ENCODE measurements at places on chromosomes 2 and 18.

DNA sequence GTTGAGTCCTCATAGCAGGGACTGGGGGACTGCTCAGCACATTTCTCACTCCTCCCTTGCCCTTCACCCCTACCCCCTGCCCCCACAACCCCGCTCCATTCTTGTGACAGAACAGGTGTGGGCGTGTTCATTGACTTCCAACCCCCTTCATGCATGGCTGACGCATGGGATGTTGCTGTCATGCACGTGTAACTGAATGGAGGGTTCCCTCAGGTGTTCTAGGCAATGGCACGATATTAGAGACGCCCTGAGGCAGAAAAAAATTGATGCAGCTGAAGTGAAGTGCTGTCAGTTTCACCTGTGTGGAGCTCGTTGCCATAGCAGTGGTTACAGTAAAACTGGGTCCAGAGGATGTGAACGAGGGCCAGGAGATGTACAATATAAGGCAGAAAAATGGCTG lies 6.5 kb upstream of the THOC1 start:
- no peak for DNase-seq

- DNase-seq = no peak
Observed at GRCh38 chr2:73266061-73266901, 18.0 kb downstream of the FBXO41 start.

GRCh38 chr2:42192652-42193566 lies 23.8 kb downstream of the EML4 start:
- DNase-seq = no peak

DNA sequence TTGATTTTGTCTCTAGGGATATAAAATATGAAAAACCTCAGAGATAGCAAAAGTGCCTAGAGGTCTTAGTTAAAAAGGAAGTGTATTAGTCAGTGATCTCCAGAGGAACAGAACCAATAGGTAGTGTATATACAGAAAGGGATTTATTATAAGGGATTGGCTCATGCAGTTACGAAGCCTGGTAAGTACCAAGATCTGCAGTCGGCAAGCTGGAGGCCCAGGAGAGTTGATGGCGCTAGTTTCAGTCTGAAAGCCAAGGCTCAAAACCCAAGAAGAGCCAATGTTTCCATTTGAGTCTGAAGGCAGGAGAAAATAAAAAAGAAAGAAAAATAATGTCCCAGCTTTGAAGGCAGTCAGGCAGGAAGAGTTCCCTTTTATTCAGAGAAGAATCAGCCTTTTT lies 93.3 kb downstream of the COLEC12 start:
- no peak for DNase-seq

DNA sequence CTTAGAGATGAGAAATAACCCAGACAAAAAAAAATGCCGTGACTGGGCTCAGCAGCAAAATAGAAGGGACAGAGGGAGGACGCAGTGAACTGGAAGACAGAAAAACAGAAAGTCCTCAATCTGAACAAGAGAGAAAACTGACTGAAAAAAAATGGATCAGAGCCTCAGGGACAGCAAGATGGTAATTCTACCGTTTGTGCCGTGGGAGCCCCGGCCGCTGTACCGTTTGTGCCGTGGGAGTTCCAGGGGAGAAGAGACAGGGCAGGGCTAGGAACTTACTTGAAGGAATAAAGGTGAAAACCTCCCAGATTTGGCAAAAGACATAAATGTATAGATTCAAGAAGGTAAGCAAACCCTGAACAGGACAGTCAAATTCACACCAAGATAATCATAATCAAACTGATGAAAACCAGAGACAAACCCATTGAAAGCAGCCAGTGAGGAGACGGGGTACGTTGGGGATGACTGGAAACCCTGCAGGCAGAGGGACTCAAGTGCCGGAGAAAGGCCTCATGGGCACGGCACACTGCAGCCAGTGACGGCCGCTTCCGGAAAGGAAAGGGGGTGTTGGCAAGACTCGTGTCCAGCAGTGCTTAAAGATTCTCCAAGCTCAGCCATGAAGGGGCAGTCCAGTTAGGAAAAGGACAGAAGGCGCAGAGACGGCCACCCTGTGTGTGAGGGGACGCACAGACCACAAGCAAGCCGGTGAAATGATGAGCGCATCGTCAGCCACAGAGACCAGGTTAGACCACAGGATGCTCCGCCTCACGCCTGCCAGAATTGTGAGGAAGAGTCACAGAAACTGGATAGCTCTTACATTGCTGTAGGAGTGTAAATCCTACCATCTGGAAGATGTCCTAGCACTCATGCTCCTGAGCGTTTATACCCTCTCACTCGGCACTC lies 40.0 kb upstream of the NFATC1 start:
- no peak for DNase-seq

- no peak for DNase-seq
Observed at GRCh38 chr2:110812726-110813645, 80.6 kb downstream of the ACOXL start.

GRCh38 chr2:71336802-71337201 lies 5.2 kb downstream of the ZNF638 start:
- DNase-seq = no peak

GRCh38 chr2:190036071-190036470 lies 26.5 kb downstream of the MSTN start:
- no peak for DNase-seq

DNA sequence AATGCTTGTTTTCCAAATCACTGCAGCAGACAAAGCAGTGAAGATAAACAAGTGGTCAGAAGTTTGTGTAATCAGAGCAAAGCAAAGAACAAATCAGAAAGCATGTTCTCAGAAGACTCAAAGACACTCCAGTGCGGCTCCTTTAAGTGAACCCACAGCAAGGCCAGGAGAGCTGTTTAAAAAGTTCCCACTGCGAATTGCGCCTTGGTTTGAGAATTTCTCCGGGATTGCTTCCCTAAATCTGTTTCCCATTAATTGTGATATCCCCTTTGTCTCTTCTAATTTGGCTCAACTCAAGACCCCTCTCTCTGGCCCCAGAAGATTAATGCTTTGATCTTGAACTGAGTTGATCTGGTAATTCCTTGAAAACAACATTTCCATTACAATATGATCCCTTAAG lies 122.4 kb upstream of the BCL2L11 start:
- DNase-seq = no peak

DNA sequence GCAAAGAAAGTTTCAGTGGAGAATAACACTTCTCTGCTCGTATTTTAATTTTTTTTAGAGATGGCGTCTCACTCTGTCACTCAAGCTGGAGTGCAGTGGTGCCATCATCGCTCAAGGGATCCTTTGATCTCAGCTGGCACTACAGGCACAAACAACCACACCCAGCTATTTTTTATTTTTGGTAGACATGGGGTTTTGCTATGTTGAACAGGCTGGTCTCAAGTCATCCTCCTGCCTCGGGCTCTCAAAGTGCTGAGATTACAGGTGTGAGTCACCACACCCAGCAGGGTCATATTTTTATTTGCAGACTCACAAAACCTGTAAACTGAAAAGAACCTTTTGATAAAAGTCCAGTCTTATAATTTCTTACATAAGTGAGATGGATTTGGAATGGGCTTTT lies 2.6 kb downstream of the TRAK2 start:
- DNase-seq = peak; percentile 13

GRCh38 chr2:98468621-98469236 lies 24.1 kb downstream of the INPP4A start:
- DNase-seq = no peak

DNA sequence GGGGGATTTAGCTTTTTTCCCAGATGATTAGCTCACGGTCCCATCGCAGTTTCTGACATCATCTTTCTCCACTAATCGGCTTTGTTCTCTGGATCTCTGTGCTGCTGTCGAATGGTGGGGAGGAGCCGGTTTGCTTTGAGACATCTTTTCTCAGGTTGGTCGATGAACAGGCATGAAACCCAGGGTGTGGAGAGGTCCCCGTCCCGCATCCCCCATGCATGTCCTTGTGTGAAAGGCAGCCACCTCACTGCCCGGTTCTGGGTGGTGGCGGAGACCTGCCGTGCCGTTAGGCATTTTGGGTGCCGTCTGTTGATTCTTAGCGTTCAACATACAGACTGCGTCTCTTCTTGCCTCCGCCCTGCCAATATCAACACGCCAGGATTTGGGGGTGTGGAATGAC lies 57.8 kb downstream of the CTDP1 start:
- no peak for DNase-seq

GRCh38 chr2:108383146-108383830 lies 5.5 kb downstream of the SULT1C4 start:
- no peak for DNase-seq

DNA sequence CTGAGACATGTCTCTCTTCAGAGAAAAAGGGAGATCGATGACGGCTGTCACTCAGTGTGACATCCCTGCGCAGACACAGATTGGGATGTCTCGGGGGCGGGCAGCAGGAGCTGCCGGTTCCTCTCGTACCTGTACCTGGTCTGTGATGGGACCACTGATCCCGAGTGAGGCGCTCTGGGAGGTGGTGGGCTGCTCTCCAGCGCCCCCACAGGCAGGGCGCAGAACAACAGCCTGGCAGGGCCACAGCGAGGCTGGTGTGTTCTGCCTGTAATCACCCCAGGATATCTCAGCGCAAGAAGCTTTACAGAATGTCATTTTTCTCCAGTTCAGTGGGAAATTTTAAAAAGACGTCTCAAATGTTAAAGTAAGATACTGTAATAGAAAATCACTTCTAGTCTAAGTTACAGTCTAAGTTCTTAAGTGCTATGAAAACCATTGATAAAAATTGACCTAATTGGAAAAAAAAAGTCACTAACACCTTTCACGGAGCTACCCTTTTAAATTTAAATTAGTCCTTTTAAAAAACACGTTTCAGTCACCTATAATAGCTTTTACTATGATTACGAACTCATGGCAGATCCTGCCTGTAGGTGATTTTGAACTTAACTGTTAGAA lies 189.8 kb downstream of the SNTG2 start:
- DNase-seq = peak; percentile 17

DNA sequence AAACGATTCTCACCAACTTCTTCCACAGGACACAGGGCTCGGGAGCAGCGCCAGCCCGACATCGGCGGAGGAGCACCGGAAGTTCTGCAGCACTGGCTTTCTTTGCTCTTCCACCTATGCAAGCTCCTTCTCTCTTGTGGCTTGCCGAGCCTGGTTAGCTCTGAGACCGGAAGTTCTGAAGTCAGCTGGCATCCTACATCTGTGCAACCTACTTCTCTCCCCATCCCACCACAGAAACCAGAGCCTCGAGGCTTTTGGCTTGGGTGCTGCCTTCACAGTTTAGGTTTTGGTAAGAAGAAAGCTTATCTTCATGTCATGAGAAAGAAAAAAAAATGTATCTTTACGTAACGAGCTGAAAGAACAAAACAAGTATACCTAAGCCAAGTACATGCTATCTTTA lies 111.7 kb downstream of the ANKRD44 start:
- peak; percentile 94 for DNase-seq

- DNase-seq = no peak
Observed at GRCh38 chr2:237199082-237199481, 113.4 kb downstream of the COPS8 start.

GRCh38 chr2:53896864-53897263 lies 37.1 kb upstream of the GPR75 start:
- no peak for DNase-seq

- DNase-seq = no peak
Observed at GRCh38 chr2:157414050-157414449, 29.8 kb downstream of the CYTIP start.

DNA sequence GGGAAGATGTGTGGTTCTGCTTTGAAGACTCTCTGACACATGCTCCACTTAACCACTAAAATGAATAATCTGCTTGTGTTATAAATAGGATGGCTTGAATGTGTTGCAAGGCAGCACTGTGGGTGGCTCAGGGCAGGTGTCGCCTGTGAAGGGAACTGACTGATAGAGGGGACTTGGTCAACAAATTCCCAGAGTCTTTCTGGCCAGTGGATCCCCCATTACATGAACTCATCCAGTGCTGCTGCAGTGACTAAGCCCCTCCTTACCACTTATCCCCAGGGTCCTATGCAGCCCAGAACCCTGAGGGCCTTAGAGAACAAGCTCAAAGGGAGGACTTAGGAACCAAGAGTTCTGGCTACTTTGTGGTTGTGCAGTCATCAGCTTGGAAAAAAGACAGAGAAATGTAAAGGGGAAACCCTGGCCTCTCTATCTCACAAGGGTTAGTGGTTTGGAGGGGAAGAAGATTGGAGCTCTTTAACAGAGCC lies 226.2 kb upstream of the TNP1 start:
- no peak for DNase-seq

DNA sequence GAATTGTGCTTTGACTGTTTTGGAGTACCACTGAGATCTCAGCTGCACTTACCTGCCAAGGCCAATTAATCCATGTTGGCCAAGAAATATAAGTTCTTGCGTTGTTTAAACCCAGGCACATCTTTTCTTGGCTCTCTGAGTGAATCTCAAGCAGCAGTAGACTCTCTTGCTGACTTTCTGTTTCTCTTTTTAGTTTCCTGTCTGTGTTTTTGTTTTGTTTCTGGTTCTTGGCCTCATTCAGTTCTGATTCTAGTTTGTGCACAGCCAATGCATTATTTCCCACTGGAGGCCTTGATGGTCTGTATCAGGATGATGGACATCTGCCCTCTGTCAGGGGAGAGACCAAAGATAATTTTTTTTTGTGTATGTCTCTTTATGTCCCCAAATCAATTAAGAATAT lies 379.4 kb downstream of the CDH2 start:
- DNase-seq = no peak

DNA sequence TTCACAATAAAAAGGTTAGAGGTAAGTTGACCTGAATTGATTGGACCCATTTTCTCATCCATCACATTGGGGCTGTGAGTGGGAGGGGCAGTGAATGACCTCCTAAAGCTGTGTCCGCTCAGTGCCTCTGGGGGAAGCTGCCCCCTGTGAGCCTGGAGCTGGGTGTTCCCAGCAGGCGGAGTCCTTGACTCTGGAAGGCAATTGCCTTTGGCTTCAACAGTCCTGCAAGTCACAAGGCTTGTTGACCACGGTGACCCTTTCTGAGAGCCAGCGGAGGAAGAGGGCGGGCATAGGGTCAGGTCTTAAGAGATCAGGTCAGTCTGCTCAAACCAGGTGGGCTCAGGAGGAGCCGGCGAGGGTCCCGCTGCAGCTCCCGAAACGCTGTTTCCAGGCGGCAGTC lies 1.1 kb upstream of the CIDEA start:
- no peak for DNase-seq

DNA sequence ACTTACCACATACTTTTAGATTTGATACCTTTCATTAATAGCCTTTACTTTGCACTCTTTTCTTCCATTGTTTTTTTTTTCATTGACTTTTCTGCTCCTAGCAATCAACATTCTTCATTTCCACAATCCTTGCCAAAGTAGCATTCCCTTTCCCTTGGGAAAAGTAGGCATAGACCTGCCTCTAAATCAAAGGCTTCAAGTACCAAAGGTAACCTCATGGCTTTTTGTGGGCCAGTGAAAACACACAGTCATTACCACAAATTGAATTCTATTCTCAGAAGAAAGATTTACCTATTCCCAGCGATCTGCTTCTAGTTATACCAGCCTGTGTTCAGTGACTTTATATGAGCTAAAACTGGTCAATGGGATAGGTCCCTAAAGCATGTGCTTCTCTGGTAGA lies 109.2 kb downstream of the SOCS6 start:
- DNase-seq = no peak

DNA sequence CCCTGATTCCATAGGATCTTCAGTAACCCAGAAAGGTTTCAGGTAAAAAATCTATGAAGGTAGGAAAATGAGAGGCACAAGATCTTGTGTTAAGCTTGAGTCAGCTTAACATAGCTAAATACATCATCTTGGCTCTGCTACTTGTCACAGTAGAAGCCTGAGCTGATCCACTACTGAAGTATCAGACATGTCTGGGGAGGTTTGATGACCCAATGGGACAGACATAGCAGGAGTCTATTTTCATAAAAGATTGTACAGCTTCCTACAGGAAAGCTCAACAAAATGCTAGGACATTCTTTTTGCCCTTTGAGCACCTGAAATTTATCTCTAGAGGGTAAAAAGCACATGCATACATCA lies 84.3 kb upstream of the FSHR start:
- DNase-seq = no peak

All from stimulated activated naive CD4-positive, alpha-beta T cell (primary cell).